ENCODE measurements at places on chromosomes 2 and 18.

- no peak for DNase-seq
Observed at GRCh38 chr2:178082408-178083045, 9.9 kb upstream of the PDE11A start.

DNA sequence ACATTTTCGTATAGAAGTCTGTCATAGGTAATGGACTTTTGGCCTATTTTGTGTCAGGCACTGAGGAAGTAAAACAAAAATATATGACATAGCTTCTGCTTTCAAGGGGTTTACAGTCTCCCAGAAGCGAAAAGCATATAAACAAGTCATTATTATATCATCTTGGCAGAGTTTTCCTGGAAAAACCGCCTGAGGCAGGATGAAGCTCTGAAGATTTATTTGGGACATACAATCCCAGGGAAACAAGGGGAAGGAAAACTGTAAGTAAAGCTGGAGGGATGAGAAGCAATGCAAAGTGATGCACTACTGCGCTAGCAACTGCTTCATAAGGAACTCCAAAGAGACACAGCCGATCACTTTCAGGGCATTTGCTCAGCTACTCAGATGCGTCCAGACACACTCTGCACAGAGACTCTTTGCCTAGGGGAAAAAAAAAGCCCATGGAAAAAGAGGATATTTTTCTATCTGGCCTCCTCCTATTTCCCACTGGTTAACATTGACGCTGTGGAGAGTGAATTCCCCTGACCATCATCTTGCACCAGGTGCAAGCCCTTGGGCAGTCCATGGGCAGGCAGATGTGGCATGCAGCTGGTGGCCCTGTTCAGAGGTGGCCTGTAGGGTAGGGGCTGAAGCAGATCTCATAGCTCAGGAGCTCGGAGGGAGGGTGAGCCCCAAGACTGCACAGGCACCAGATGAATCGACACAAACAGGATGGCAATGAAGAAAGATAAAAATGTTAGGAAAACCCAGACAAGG, 158.1 kb downstream of the METTL4 start:
- DNase-seq = no peak

GRCh38 chr2:155060896-155061295, 362.4 kb downstream of the KCNJ3 start:
- no peak for DNase-seq

DNA sequence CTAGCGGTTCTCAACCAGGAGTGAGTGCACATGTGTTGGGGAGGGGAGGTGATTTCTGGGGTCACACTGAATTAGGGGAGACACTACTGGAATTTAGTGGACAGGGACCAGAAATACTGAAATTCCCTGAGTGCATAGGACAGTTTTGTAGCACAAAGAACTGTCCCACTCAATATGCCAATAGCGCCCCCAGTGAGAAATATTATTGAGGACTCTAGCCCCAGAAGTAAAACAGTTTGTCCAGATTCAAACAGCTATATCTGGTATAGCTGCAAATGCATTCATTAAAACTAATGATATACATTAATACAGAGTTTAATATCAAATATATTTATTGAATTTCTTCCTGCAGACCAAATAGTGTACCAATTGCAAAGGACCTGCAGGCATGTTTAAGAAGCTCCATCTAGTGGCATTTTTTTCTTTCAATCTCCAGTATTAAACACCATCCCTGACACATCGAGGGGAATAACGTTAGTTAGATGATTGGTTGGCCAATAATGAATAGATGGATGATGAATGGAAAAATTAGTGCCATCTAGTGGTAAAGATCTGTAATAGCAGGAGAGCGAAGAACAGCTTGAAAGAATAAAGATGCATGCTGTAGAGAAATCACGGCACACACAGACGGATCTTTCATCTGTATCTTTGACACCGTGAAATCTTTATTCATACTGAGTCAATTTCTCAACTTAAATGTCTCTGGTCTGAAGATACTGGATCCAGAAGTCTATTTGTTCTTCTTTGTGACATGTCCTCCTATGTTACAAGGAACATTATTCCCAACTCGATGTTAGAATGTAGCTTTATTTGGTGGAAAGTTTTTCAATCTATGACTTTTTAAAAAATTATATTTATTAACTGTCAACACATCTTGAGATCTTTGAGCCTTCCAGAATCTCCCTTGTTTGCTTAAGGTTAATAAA, 62.5 kb downstream of the DHRS9 start:
- peak; percentile 85 for DNase-seq

DNA sequence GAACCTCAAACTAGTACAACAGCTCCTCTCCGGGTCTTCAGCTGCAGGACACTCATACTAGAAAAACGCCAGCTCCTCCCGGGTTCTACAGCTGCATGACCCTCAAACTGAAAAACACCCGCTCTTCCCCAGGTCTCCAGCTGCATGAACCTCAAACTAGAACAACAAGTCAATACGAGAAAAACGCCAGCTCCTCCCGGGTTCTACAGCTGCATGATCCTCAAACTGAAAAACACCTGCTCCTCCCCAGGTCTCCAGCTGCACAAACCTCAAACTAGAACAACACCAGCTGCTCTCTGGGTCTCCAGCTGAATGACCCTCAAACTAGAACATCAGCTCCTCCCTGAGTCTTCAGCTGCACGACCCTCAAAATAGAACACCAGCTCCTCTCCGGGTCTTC, 315.0 kb upstream of the TFPI start:
- no peak for DNase-seq

DNA sequence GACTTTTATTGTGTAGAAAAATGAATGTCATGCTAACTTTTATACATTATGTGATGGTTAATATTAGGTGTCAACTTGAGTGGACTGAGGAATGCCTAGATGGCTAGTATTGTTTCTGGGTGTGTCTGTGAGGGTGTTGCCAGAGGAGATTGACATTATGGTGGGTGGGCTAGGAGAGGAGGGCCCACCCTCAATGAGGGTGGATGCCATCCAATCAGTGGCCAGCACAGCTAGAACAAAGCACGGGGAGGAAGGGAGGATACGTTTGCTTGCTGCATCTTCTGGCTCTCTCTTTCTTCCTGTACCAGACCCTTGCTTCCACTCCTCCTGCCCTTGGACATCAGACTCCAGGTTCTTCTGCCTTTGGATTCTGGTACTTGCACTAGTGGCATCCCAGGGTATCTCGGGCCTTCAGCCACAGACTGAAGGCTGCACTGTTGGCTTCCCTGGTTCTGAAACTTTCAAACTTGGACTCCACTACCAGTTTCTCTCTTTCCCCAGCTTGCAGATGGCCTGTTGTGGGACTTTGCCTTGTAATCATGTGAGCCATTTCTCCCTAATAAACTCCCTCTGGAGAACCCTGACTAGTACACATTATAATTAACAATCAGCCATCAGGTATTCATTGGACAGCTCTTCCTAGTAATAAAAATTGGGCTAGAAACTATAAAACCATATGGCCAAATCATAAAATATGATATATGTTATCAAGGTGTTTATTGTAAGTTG, 31.7 kb upstream of the ZCCHC2 start:
- DNase-seq = no peak
